ENCODE measurements at places on chromosomes 13 and 19.
A peak's percentile ranks its signal among the peaks of the same experiment; 100 is the strongest.

DNA sequence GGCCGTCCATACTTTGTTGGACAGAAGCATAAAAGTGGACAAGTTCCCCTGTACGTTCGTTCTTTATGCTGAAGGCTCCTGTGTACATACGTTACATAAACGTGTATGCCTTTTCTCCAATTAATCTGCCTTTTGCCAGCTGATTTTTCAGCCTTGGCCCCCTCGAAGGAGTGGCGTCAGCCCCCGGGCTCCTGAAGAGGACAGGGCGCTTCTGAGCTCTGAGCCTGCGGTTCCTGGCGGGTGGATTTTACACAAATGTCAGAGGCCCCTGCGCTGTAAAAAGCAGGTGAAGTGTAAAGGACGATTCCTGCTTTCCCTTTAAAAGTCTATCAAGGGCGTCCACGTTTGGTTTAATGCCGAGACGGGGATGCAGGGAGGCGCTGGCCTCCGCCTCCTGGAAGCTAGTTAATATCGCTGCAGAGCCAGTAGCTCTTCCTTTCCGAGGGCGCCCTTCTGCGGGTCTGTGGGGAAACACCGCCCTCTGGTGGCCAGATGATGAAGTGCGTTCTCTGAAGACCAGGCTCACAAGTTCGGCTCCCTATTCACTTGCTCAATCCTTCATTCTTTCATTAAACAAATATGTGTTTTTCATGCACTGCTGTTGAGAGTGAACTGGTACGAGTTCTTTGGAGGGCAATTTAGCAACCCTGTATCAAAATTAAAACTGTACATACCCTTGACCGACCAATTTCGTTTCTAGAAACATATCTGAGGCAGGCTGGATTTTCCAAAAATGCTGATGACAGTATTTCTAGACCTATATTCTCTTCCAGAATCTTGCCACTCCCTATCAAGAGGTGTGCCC lies 62.0 kb downstream of the GPR12 start:
- DNase-seq, result peak; percentile 42

- no peak for DNase-seq
These were observed 16.0 kb downstream of the CDX2 start for GRCh38 chr13:27952876-27953675.

DNA sequence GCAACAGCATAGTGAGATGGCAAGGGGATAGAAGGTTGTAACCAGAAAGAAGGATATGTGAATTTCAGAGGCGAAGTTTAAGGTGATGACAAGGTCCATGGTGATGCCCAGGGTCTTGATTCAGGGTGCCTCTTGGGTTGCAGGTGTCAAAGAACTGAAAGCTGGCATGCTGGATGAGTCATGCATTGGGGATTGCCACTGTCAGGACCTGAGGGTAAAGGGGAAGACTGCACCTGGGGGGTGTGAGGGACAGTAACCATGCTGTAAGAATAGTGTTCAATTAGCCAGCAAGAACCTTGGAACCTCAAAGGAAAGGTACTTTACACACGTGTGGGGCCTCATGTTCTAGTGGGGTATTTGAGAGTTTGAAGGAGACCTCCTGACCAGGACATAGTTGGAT lies 279.6 kb downstream of the SLC7A1 start:
- DNase-seq, result no peak

DNA sequence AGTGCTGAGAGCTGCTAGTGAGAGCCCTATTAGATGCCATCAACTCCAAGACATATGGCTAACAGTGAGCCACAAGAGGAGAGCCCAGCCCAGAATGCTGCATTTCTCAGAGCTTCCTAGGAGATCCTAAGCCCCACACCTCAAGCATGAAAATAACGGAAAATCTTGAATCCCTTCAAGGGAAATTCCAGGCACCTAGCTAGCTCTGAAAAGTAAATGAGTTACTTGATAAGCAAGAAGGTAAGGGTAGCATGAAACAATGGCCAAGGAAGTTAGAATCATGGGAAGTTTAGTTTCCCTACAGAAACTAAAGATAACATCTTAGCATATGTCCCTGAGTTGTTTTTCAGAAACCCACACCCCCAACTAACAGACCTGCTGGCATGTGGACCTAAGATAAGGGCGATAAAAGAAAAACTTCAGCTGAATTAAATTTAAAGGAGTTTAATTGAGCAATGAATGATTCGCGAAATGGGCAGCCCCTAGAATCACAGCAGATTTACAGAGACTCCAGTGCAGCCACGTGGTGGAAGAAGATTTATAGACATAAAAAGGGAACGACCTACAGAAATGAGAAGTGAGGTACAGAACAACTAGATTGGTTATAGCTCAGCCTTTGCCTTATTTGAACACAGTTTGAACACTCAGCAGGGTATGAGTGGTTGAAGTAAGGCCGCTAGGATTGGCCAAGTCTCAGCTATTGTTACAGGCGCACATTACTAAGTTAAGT lies 301.3 kb upstream of the DACH1 start:
- no peak for DNase-seq

- DNase-seq, result no peak
These were observed 1.4 kb downstream of the RETN start for GRCh38 chr19:7670150-7670783.

DNA sequence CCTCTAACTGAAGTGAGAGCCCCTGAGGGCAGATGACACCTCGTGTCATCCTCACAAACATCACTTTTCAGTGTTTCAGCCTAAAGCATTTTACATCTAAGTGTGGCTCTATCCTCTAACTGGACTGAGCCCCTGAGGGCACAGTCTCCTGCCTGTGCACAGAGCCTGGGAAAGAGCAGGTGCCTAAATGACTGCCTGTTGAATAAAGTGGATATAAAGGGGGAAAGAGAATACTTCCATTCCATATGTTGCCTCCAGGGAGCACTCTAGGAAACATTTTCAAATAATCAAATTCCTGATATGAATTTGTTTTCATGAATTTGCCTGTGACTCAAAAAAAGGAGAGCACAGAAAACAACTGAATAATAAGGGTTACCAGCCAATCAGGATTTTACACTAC lies 32.2 kb downstream of the CNMD start:
- DNase-seq, result no peak

GRCh38 chr13:26378116-26378515 lies 124.2 kb downstream of the CDK8 start:
- DNase-seq, result no peak

- no peak for DNase-seq
These were observed 6.0 kb upstream of the CYP4F12 start for GRCh38 chr19:15666883-15667282.

DNA sequence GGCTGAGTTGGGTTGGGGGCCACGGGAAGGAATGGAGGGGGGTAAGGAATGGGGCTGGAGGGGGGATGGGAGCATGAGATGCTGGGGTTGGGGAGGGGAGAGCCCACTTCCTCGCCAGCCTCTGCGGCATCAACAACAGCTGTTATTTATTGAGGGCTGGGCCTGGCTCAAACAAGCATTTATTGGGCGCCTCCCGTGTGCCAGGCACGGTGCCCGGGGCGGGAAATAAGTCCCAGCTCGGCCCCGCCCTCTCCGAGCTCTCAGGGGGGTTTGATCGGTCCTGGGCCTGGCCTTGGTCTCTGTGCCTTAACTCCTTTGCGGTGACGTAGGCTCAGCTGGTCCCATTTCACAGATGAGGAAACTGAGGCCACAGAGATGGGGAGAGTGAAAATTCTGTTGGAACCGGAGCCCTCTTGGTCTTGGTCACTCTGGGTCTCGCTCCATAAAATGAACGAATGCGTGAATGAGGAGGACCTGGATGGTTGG lies 919 bp upstream of the ADAMTS10 start:
- no peak for DNase-seq

DNA sequence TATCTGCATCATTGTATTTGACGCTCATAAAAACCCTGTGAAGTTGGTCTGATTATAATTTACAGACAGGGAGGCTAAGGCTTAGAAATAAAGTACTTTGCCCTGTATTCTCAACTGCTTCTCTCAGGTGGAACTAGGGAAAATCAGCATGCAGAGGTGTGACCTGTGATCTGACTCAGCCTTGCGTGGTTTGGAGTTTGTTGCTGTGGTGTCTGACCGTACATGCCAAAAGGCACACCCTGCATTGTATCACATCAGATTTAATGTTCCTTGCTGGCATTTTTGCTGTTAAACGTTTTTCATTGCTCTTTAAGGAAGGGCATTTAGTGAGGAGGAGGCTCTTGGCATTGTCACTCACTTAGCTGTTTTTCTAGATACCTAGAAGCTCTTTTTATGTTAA lies 58.8 kb upstream of the C1QTNF9B start:
- DNase-seq, result no peak

DNA sequence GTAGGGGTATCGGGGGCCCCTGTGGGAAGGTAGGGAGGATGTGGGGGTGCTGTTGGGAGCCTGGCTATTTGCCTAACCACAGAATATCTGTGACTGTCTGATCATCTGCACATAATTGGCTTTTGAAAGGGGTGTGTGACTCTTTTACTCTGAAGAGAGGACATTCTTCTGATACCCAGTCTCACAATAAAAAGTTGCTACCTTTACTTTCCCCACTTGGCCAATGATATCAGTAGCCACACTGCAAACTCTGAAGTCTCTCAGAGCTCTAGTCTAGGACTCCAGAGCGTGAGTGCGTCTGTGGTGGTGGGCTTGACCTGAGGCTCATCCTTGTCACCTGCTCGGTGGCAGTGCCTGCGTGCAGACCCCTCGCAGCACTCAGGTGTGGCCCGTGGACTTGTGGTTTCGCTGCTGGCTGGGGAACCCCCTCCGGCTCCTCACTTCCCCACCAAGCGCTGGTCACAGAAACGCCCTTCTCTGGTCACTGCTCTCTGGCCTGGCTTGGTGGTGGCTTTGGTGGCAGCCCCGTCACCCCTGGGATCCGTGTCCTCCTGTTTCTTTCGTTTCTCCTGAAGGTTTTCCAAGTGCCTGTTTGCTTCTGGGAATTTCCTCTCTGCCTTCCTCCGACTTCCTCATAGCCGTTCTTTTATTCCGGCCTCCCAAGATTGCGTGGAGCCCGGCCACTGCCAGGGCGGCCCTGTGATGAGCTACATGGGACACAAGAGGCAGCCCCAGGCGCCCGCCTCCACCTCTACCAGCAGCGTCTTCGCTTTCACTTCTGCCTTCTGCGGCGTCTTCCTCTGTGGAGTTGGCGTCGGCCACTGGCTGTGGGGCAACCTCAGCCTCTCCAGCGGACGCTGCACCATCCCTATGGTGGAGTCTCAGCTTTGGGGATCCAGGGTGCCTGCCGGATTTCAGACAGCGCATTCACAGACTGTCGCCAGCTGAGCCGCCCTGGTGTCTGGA lies 78.0 kb downstream of the ATP11A start:
- DNase-seq, result no peak

- DNase-seq, result no peak
These were observed 26.9 kb downstream of the RFX1 start for GRCh38 chr19:13979244-13979615.

GRCh38 chr19:48196933-48197665 lies 26.6 kb downstream of the ZSWIM9 start:
- DNase-seq, result no peak

GRCh38 chr13:97878431-97879375 lies 74.8 kb upstream of the IPO5 start:
- DNase-seq, result no peak

DNA sequence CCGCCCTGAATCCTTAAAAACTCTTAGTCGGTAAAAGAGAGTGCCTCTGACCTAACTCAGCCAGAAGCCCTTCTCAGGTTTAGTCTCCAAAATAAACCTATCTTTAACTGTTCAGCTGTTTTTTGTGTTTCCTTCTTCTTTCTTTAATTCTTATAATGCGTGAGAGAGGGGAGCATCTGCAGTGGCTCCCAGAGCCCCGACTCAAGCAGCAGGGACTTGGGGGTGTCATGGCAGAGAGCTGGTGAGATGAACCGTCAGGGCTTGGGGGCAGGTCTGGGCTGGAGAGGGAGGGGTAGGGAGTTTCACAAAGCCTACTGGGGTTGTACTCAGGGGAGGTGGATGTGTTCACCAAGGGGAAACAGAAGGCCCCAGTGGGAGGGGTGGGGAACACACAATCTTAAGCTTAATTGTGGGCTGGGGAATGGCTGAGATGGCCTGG lies 16.8 kb upstream of the SIGLEC6 start:
- no peak for DNase-seq

GRCh38 chr19:8194528-8195267 lies 14.5 kb upstream of the CERS4 start:
- DNase-seq, result no peak

- no peak for DNase-seq
These were observed 92.7 kb downstream of the LHFPL6 start for GRCh38 chr13:39510316-39510695.

- DNase-seq, result no peak
These were observed 18.1 kb downstream of the TSC22D1 start for GRCh38 chr13:44557986-44558385.
